ENCODE measurements at places on chromosomes 11 and 22.
A peak's percentile ranks its signal among the peaks of the same experiment; 100 is the strongest.

- DNase-seq: no peak
Observed at GRCh38 chr22:35590634-35591295, 26.4 kb downstream of the MB start.

DNA sequence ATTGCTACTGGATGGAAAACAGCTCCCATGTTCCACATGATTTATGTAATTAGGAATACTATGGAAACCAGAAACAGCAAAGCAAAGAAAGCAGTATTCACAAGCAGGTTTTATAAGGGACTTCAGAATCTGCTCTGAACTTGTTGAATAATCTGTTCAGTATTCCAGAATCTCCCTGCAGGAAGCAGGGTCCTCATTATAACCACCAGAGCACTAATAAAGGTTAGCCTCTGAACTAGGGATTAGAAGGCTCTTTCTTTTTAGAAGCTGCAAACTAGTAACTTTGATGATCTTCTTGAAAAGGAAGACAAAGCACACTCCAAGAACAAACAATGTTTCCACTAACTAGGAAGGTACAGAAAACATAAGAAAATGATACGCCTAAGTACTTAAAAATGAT is 125.8 kb downstream of the DCDC1 start:
- no peak for DNase-seq

DNA sequence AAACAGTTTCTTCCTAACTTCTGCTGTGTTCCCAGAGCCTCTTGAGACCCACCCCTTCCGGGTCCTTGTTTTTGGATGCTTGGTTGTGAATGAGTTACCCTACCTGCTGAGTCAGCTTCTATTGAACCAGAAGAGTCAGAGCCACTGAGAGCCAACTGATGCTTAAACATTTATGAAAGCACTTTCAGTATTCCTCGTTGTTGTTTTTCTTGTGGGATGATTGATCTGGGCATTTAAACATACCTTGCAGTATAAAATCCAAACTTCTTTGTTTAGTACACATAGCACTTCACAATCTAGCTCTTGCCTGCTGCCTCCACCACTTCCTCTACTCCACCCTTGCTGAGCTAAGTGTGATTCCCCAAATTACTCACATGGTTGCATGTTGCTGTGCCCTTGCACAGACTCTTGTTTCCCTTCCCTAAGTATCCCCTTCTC is 5.5 kb downstream of the PRSS23 start:
- no peak for DNase-seq

DNA sequence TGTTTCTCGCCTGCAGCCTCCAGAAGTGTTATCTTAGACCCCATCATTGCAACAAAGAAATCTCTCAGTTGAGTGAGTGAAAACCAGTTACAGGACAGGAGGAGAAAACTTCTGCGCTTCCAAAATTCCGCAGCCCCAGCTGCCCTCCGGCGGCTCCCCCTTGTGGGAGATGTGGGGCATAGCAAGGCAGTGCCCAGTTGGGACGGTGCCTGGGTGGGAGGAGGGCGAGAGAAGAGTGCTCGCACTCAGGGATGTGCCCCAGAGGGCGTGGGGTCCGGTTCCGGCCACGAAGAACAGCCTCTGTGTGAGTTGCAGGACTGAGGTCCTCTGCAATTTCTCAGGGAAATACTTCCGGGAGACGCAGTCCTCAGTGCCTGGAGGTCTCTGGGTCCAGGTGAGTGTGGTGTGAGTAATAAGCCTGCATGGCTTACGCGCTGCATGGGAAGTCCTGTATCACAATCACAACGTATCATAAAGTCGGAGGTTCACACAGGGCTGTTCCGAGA is 87.0 kb upstream of the BLID start:
- DNase-seq: peak; percentile 78

DNA sequence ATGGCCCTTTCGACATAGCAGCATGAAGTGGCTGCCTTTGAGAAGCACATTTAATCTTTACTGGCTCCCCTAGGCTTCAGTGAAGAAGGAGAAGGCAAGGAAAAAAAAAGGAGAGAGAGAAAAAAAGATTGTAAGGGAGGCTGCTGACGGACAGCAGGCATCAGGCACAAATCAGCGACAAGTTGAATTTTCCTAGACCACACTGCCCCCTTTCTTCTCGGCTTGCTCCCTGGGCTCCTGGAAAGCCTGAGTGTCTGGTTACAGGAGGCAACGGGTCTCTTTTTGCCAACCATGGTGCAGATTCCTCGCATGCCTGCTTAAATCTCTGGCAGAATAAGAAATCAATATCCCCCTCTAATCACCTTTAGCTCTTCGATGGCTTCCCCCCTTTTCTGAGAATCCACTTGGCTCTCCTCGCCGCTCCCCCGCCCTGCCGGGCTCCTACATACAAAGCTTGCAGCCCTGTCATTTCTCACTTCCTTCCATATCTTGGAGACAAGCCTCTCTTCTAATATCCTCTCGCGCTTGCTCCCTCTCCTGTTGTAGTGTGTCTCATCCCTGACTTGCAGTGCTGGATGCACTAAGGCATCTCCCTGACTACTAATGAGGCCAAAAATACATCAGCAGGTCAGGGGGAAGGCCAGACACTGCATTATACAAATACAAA is 14.3 kb downstream of the BLID start:
- peak; percentile 90 for DNase-seq

- DNase-seq: peak; percentile 37
Observed at GRCh38 chr11:36454941-36455631, 55.0 kb downstream of the TRAF6 start.

GRCh38 chr22:34072585-34072984 is 152.3 kb upstream of the LARGE1 start:
- no peak for DNase-seq

- no peak for DNase-seq
Observed at GRCh38 chr11:13421561-13421960, 41.5 kb downstream of the BTBD10 start.

- peak; percentile 62 for DNase-seq
Observed at GRCh38 chr11:108871152-108871551, 206.3 kb downstream of the DDX10 start.

- peak; percentile 40 for DNase-seq
Observed at GRCh38 chr11:123577081-123577598, 77.3 kb downstream of the SCN3B start.

- peak; percentile 71 for DNase-seq
Observed at GRCh38 chr11:117273550-117274289, 17.4 kb upstream of the BACE1-AS start.

DNA sequence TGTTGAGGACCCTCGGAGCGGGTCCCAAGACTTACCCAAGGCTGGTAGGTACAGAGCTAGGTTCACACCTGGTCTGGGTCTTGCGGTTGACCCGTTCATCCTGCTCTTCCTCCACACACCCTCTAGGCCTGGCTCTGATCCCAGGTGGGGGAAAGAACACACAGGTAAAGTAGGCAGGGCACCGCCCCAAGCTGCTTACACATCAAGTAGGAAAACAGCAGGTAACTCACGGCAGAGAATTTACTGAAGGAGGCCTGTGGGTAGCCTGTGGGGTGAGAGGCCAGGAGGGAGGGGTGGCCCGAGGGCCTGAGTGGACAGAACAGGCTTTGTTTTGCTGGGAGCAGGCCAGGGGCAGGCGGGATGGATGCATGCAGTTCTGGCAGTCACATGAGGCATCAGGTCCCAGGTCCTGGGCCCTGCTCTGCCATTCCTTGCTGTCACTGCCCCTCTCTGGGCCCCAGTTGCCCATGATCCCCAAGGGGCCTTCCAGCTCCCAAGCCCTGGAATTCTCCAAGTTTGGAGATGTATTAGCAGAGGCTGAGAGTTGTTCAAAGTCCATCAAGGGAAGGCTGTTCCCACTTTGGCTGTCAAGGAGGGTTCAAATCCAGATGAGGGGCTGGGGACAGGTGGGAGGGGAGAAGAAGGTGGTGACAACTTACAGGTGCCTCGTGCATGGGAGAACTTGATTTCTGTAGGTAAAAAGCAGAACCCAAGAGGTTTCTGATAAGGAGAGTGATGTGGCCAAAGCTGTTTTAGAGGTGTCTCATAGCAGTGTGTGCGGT is 5.7 kb downstream of the TSKU start:
- DNase-seq: no peak

All from AG10803 (cell line).